ENCODE measurements at places on chromosomes 1 and 21.

DNA sequence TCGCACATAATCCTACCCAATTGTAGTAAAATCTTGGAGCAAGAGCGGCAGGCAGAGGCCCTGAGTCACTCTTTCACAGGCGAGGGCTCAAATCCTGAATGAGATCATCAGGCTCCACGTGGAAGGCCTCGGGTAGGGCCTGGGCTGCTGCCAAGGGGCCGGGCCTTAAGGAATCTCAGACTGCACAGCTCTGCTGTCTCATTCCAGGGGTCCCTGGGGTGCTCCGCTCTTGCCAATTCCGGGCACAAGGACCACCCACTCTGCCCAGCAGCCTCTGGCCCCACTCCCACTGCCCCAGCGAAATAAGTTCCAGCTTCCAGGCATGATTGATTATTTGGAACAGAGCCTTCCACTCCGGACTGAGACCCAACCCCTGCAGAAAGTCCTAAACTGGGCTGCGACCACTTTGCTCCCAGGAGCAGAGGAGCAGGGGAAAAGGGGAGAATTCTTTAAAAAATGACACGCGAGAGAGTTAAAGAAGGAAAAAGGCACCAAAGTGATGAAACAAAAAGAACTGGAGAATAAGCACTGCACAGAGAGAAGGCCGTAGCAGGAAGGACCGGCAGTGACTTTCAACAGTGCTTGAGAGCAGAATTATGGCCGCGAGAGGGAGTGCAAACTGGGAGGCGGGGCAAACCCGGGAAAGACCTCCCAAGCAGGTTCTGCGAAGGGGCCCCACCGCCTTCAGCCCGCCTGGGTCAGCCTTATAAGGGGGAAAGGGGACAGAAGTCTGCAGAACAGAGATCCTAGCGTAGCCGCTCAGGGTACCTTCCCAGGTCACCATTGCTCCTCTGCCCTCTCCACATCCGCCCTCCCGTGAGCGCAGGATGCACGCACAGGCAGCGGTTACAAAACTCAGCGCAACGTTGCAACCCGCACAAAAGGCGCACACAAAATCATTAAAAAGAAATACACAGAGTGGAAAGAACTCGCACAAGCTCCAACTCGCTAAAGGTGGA is 2.0 kb downstream of the ADAMTS1 start:
- DNase-seq: peak; percentile 60

GRCh38 chr1:92029241-92029922 is 403 bp upstream of the EPHX4 start:
- no peak for DNase-seq

DNA sequence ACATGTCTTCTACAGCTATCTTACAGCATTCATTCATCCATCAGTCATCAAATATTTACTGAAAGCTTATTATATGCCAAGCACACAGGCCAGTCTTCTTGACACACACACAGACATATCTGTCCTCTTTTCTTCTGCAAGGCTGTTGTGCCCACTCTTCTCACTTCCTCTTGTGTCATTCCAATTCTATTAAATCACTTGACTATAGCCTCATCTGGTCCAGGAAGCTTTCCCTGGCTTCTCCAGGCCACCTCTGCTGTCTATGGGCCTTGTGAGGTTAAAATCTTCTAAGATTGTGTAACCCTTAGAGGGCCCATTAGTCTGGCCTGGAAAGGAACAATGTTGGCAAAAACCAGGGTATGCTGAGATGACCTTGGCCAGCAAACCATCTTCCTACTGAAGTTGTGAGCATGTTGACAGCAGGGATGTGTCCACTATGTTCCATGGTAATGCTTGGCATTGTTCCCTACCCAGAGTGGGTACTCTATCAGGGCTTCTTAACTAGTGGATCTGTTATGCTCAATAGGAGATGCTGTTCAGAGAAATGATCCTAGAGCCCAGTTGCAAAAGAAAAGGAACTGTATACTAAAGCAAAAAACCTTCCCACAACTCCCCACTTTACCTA is 5.3 kb downstream of the TRAF3IP3 start:
- no peak for DNase-seq

- DNase-seq: no peak
Observed at GRCh38 chr1:235486321-235486720, 17.9 kb downstream of the B3GALNT2 start.

DNA sequence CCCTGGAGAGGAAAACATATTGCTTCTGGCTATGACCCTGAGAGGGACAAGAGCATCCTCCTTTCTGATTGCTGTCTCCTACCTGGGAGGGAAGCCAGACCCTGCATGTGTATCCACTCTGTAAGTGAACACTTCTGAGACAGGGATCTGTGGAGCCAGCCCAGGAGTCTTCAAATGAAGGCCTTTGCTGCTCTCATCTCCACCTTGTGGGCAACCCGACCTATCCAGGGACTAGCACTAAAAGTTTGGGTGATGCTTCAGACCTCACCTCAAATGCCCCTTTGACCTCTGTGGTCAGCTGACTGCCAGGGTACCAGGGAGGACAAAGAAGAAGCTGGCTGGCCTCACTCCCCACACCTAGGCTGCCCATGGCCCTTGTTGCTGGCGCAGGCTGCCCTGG is 64.7 kb downstream of the KCND3 start:
- no peak for DNase-seq

GRCh38 chr1:91651661-91652071 is 151.0 kb downstream of the CDC7 start:
- DNase-seq: no peak

- DNase-seq: no peak
Observed at GRCh38 chr1:225526878-225527277, 99.0 kb upstream of the LBR start.

Measured in NCI-H2171 treated with DMSO at 0.1 percent for 48 hours (cell line).